Osteocyte (in vitro differentiated cells): ENCODE measurements at places on chromosomes 4 and X. TPM values are rescaled to one million over a fixed set of nuclear protein-coding genes. Genes with fewer than 3 reads are reported as not detected.

DUSP9 gene
- total RNA-seq = 0.91 and 1.3 TPM in 2 replicates

EFHC2 gene
- not detected in 2 replicates for total RNA-seq

CORIN gene
- 1.6 and 2.6 TPM in 2 replicates for total RNA-seq

SMIM31 gene
- total RNA-seq = not detected in 2 replicates

CTAG1B gene
- not detected in 2 replicates for total RNA-seq

DNA sequence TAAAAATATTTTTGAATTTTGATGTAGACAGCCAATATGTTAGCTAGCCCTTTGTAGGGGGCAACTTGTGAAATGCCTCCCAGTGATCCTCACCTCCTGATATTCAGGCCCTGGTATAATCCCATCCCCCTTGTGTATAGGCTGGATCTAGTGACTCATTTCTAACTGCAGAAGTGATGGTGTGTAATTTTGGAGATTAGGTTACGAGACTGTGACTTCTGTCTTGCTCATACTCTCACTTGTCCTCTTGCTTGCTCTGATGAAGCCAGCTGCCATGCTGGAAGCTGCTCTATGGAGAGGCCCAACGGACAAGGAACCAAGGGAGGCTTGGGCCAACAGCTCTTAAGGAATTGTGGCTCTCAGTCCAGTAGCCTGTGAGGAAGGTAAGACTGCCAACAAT lies 61.7 kb downstream of the GPR82 start:
- DNase-seq = no peak

- no peak for DNase-seq
Observed at GRCh38 chr4:180665994-180666824, 1577.0 kb upstream of the TENM3 start.

- DNase-seq = no peak
Observed at GRCh38 chrX:78119521-78120227, 15.6 kb downstream of the PGK1 start.

DNA sequence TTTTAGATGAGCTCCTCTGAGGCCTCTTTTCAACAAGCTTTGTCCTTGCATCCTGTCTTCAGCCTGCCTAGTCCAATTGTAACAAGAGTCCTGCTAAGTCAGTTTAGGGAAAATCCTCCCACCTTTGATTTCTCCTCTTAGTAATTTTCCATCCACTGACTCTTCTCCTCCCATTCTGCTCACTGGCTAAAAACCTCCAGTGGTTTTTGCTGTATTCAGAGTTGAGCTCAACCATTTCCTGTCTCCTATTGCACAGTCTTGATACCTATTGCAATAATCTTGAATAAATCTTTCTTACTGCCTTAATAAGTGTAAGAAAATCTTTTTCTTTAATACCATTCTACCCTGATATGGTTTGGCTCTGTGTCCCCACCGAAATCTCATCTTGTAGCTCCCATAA lies 117.8 kb upstream of the ENPP6 start:
- DNase-seq = no peak

- no peak for DNase-seq
Observed at GRCh38 chr4:73583666-73584065, 36.6 kb downstream of the RASSF6 start.

DNA sequence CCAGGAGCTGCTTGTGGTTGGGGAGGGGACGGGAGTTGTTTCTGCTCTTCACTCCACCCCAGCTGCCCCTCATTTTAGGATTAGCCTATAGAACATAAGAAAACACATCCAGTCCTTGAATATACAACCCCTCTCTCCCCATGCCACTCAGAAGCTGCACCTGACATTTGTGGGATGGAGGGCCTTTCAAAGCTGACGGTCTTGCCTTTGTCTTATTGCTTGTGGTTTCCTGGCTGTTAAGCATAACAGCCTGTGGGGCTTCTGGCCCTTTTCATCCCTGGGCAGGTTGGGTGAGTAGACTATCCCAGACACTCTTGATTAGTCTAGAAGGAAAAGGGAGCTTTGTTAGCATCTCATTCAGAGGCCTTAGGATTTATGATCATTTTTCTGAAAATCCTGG lies 407.6 kb upstream of the BOD1L1 start:
- DNase-seq = no peak

DNA sequence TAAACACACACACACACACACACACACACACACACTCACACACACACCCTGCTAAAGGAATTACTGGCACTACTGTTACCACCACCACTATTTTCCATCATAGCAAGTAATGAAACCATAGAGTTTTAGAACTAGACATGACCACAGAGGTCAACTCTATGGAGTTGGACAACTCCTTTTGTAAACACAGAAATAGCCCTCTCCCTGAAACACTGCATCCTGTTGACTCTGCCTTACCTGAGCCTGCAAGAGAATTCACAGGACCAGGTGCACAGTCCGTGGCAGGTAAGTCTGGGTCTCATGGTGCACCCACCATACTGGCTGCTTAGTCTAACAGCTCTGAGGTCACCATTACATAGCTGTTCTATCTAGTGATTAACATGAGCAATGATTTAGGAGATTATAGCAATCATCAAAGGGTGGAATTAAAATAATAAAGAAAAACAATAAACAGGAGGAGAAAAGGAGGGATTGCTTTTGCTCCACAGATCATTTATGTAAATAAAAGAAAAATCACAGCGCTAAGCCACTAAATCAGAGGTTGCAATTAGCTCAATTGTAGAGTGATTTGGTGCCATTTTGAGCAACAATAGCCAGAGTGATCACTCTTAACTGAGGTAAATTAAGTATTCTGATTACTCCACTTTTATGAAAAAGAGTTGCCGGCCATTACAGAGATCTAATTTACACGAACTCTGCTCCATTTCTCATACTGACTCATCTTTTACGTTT lies 340.0 kb upstream of the RASGEF1B start:
- DNase-seq = no peak

DNA sequence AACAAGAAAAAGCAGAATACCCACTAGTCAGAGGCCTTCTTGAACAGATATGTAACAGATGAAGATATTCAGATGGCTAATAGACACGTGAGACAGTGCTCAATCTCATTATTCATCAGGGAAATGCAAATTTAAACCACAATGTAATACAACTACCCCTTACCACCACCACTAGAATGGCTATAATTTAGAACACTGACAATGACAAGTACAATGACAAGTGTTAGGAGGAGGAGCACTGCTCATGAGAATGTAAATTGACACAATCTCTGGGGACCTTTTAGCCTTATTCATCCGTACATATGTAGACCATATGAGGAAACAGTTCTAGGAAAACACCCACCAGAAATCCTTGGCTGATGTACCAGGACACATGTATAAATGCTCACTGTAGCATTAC lies 13.1 kb downstream of the ZNF81 start:
- DNase-seq = no peak

DNA sequence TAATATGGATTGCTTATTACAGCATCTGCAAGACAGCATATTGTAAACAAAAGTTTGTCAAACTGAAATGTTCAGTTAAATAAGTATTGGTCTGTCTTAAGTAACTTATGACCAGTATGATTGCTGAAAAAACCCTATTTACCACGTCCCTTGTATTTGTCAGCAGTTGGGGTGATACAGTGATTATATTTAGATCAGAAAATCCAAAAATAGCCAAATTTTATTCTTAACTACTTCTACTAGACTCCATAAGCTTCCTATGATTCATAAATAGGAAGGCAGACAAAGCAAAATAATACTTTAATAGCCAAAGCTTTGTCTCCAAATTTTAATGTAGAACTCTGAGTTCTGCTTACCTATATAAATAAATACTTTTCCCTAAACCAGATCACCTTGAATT lies 45.3 kb downstream of the TBCK start:
- DNase-seq = no peak
